ENCODE measurements at places on chromosomes 12 and 14.

GRCh38 chr12:14273913-14274311, 91.6 kb upstream of the ATF7IP start:
- H3K4me3 ChIP-seq = peak overlapping the region; percentile 4
- H3K27me3 ChIP-seq = no peaks in the 10 kb centered on the region
- H3K4me1 ChIP-seq = peaks cover 14% of the 10 kb centered on the region
- DNase-seq = peak; percentile 87
- peak overlapping the region; percentile 86 for H3K27ac ChIP-seq
- H3K36me3 ChIP-seq = no peaks in the 10 kb centered on the region

- H3K4me3 ChIP-seq = no peak overlapping the region
- H3K4me1 ChIP-seq = no peaks in the 10 kb centered on the region
- no peaks in the 10 kb centered on the region for H3K36me3 ChIP-seq
- H3K27ac ChIP-seq = no peak overlapping the region
- no peak for DNase-seq
- H3K27me3 ChIP-seq = no peaks in the 10 kb centered on the region
Observed at GRCh38 chr12:125050868-125051267, 14.4 kb upstream of the AACS start.

DNA sequence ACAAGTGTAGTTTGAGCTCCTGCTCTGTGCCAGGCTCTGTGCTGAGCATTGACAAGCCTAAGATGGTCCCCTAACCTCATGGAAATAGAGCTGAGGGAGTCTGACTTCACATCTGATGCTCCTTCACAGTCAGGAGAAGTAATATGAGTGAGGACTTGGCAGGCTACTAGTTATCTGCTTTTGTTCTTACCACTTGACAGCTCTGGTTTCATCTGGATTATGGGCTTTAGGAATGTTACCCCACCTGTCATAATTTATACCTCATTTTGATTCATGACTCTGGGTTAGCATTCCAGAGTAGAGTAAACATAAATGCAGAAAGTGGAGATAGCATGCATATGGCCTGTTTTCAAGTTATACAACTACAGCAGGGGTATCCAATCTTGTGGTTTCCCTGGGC, 40.5 kb downstream of the ATP6V1D start:
- H3K36me3 ChIP-seq = peaks cover 27% of the 10 kb centered on the region
- H3K27ac ChIP-seq = no peak overlapping the region
- H3K4me1 ChIP-seq = no peaks in the 10 kb centered on the region
- peak; percentile 9 for DNase-seq

GRCh38 chr12:95940514-95940913, 1.9 kb downstream of the CCDC38 start:
- no peak overlapping the region for H3K4me3 ChIP-seq
- peaks cover 2% of the 10 kb centered on the region for H3K27me3 ChIP-seq
- DNase-seq = no peak
- H3K27ac ChIP-seq = no peak overlapping the region
- H3K4me1 ChIP-seq = no peaks in the 10 kb centered on the region
- H3K36me3 ChIP-seq = no peaks in the 10 kb centered on the region

- DNase-seq = no peak
- no peaks in the 10 kb centered on the region for H3K36me3 ChIP-seq
- no peak overlapping the region for H3K4me3 ChIP-seq
- H3K4me1 ChIP-seq = no peaks in the 10 kb centered on the region
Observed at GRCh38 chr14:19873178-19873577, 1.8 kb upstream of the OR4K2 start.

DNA sequence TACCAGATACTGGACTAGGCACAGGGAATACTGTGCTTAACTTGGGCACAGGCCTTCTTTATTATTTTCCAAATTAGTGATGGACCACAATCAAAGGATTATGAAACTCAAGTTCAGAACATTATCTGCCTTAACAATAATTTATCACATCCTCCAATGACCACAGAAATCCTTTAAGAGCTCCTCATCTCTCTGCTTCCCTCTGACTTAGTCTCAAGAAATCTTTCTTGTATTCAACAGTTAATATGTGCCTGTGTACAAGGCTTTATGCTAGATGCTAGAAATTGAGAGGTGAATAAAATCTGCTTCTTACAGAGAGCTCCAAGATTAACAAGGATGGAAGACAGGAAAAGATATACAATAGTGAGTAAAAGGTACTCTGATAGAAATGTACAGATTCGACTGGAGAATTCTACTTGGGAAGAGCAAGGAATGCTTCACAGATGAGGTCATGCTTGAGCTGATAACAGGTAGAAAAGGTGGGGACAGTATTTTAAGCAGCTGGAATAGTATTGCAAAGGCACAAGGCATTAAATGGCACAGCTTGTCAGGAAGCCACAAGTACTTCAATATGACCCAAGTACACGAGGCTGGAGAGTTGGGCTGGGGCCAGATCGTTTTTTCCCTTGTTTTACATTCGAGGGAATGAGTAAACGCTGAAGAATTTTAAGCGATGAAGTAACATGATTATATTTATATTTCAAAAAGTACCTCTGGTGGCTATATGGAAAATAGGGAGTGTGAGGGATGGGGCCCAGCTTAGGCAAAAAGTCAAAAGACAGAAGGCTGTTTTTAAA, 55.1 kb upstream of the ARID2 start:
- DNase-seq = peak; percentile 92
- H3K4me3 ChIP-seq = no peak overlapping the region
- no peaks in the 10 kb centered on the region for H3K27me3 ChIP-seq
- H3K4me1 ChIP-seq = peaks cover 7% of the 10 kb centered on the region
- H3K36me3 ChIP-seq = no peaks in the 10 kb centered on the region
